ENCODE measurements at places on chromosomes 4 and X.

DNA sequence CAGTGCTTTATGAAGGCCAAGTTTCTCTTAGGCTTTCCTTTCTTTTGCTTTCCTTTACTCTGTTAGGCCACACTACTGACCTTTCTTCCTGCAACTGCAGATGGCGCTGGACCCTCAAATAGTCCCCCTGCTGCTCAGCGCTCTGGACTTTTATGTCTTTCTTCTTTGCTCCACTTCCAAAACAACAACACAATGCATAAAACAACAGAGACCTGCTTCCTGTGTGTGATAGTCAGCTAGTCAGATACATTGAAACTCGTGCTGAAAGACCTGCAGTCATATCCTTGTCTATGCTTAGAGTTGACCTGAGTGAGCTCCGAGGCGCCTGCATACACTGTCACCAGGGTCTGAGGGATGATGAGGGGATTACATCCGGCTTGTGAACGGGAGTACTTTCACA, 108.9 kb upstream of the TEX13D start:
- DNase-seq, result no peak

GRCh38 chrX:41881166-41881565, 42.2 kb downstream of the CASK start:
- no peak for DNase-seq

DNA sequence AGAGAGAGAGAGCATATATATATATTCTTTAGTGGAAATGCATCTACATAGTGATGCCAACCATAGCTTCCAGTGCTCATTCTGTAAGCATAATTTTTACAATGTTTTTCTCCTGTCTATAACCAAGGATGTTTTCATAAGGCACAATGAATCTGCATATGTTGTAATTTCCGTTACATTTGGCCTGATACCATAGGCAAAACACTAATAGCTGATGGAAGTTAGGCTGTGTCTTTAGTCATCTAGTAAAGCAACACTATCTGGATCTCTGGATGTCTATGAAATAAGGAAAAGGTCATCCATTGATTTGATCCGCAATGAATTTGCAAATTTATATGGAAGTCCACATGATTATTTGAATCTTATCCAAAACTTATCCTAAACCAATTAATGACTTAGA, 8.1 kb downstream of the PCDH7 start:
- DNase-seq, result no peak

GRCh38 chr4:159698336-159698735, 595.5 kb downstream of the RAPGEF2 start:
- no peak for DNase-seq

GRCh38 chr4:73447671-73448070, 11.7 kb downstream of the AFP start:
- DNase-seq, result no peak

DNA sequence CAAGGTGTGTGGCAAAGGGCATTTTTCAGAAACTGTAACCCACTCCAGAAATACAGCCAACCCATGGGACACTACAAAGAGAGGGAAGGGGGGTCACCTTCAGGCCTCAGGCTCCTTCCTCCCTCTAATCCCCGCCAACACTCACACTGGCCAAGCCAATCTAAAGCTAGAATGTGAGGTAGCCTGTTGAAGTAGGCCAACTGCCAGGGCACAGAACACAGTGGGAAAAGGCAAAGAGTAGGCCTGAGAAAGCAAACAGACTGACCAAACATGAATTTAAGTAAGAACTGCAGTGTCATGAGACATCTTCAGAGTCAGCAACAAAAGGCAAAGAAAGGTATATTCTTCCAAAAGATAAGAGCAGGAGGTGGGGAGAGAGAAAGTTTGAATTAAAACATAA, 289.0 kb downstream of the HNRNPD start:
- DNase-seq, result no peak

GRCh38 chr4:167421201-167421600, 186.9 kb upstream of the SPOCK3 start:
- no peak for DNase-seq

DNA sequence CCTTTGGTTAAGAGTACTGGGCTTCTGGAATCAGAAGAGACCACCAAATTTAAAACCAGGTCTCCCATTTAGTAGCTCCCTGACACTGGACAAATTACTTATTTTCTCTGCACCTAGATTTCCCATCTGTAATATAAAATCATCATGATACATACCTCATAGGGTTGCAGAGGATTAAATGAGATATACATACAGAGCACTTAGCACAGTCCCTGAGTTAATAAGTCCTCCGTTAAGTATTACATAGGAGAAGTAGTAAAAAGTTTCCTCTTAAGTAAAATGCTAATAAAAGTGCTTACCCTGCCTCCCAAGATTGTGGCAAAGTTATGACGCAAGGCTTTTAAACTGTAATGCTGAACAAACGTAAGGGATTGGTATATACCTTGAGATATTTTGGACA, 539 bp upstream of the CHIC1 start:
- no peak for DNase-seq

DNA sequence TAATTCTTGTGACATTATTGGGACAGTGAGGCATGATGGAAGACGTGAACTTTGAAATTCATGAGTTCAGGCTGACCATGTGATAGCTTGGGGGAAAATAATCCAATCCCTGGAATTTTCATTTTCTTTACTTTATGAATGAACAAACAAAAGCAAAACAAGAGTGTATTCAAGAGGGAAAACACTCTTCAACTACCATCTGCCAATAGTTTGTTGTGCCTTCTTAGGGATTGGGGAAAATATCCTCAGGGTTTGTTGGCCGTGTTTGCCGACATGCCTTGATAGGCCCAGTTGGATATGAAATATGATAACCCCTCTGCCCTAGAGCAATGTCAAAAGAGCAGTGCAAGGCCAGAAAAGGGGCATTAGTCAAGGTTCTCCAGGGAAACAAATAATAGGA, 80.8 kb upstream of the CLNK start:
- no peak for DNase-seq

GRCh38 chr4:3870567-3870962, 104.4 kb downstream of the ADRA2C start:
- no peak for DNase-seq

DNA sequence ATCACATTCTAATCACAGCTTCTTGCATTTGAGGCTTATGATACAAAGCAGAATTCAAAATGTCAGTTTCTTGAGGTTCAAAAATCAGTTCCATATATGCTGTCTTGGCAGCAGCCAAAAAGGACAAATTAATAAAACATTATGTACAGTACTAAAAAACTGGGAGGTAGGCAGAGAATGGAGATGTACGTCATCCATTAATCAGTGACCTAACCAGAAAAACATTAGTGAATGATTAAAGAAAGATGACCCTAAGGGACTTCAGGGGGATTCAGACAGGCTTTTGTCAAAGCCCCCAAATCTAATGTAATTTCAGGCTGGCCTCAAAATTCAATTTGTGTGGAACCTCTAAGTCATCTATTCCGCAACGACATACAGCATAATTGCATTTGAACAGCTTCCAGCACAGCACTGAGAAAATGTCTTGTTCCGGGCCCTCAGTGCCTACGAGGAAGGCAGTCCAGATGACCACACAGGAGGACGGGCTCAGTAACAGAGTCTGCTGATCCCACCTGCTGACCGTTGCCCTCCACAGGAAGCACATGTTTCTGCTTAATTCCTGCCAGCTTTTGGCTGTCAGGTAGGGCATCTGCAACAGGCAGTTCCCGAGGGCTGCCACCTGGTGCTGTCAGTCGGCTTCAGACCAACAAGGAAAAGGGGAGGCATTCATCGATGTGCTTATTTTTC, 83.8 kb upstream of the HHIP start:
- no peak for DNase-seq

- DNase-seq, result no peak
Observed at GRCh38 chr4:41134581-41134980, 79.8 kb downstream of the APBB2 start.

GRCh38 chr4:174996079-174996478, 77.9 kb downstream of the ADAM29 start:
- no peak for DNase-seq

GRCh38 chr4:33057736-33058135, 2337.6 kb downstream of the PCDH7 start:
- no peak for DNase-seq

DNA sequence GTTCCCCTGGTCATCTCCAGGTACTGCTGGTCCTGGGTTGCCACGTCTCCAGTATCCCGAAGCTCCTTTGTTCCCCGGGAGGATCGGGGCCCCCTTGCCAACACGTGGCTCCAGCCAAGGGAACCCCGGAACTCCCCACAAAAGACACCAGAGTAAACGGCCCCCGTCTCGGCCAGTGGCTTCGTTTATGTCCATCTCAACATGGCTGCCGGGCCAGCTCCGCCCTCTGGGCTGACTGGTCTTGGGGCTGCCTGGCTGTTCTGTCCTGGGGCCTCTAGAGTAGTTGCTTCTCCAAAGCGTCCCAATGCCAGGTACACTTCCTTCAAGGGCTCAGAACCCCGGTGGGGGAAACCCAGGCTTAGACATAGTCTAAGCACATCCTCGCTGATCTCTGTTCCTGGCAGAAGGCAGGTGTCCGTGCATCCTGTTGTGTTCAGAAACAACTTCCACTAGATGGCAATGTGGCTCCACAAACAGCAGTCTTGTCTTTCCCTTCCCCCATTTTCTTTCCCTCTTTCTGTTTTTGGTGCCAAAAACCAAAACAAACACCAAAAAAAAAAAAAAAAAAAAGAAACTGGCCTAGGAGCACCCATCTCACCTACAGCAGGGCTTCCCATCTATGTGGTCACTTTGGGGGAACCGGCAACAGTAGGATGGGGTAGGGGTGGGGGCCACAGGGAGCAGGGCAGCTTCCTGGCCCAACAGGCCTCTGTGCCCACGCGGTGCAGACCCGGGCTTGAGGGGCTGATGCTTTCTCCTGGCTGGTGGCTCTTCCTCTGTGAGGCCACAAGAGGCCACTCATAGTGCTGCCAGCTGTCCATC, 35.3 kb downstream of the NBDY start:
- no peak for DNase-seq

DNA sequence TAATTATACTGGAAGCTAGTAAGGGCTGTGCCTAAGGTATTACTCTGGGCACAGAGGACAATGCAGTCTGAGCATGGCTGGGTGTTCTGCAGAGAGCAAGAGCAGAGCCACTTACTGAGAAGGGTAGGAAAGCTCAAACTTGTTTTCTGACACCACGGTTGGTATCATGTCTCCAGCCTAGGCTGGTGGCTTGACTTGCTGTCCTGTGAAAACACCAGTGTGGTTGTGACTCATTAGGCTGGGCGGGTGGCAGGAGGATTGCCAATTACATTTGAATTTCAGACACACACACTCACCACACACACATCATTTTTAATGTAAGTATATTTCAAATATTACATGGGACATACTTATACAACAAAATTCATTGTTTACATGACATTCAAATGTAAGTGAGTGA, 19.7 kb upstream of the MTM1 start:
- DNase-seq, result no peak

GRCh38 chr4:128384765-128385598, 97.4 kb upstream of the PGRMC2 start:
- DNase-seq, result no peak

GRCh38 chr4:55512922-55513571, 33.7 kb downstream of the CLOCK start:
- DNase-seq, result no peak

DNA sequence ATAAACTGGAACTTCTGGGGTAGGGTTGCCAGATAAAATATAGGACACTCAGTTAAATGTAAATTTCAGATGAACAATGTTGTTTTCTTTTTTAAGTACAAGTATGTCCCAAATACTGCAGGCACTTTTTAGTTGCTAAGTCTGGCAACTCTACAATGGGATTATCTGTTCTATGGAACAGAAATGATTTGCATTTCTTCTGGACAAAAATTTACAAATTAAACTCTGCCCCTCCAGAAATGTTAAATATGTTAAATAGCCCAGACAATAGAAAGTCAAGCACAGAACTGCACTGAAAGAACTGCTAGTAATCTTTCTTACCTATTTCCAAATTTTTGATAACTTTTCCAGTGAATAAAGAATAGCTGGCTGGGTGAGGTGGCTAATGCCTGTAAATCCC, 140.1 kb upstream of the DDX53 start:
- DNase-seq, result no peak

DNA sequence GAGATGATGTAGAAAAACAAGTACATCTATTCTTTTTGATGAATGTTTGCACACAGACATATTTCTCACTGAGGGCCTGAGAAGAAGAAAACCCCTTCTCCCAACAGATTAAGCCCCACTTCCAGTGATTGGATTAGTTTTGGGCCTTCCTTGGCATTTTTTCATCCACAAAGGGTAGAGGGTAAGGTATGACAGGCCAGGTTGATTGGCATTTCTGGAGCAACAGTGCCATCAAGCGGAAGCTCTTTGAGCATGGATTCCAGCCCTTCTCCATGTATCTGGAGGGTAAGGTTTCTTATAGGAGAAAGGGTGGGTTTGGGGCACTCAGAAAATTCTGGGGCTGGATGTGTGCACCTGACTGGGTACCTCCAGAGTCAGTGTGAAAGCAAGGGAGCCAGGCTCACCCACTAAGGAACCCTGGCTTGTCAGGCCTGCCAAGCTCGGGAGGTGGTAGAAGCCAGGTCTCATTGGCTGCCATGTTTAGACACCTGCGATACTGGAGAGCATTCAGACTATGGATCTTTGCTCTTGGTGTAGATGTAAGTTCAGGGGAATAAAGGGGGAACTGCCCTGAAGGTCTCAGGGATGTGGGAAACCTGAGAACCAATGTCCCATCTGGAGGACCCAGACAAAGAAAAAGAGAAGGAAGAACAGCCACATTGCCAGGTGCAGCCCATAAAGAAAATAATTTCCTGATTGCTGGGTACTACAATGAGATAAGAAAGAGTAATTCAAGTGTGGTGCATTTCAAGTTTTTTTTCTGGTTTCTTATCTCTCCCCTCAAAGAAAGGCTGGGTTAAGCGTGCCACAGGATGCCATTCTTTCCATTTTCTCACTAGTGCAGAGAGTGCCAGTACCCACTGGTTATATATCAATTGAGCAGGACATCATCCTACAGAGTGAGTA, 222.3 kb upstream of the AGTR2 start:
- no peak for DNase-seq

- no peak for DNase-seq
Observed at GRCh38 chr4:151530230-151530629, 121.3 kb downstream of the FHIP1A start.

DNA sequence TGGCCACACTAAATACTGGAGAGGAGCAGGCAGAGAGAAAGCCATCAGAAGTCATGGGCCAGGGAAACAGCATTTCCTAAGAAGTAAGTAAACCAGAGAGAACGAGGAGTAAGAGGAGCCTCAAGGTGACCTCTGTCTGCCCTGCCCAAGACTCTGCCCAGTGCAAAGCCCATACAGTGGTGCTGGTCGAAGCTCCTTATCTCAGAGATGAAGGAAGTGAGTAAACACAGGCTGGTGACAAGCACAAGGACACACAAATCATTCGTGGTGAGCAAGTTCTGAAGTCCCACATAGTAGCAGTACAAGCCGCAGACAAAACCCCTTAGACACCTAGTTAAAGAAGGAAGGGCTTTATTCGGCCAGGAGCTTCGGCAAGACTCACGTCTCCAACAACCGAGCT, 62.7 kb downstream of the DCTD start:
- DNase-seq, result no peak

DNA sequence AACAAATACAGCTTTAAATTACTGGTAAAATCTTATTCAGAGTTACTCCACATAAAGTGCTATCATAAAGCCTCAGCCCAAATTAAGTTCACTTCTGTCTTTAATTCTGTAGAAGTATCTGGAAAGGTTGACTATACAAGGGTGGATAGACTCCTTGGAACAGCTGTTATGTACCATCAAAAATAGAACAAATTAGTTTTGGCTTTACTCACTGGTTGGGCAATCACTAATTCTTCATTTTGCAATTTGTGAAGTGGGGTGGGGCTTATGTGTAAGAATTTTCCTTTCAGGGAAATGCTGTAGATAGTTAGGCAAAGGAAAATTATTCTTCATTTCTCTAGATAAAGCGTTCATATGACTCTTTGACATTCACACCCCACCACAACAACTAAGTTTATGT, 7.8 kb downstream of the DIAPH2 start:
- DNase-seq, result no peak

GRCh38 chrX:11334165-11334564, 41.0 kb downstream of the AMELX start:
- no peak for DNase-seq
